ENCODE measurements at places on chromosomes 6 and 20. TPM values are rescaled to one million over a fixed set of nuclear protein-coding genes. Genes with fewer than 3 reads are reported as not detected.

Gene PRSS35
- total RNA-seq = 0.59 TPM

Gene HS3ST5
- total RNA-seq = 0.48 TPM

Gene KIFC1
- total RNA-seq = not detected

Gene VSX1
- not detected for total RNA-seq

Gene LRRC73
- total RNA-seq = 1.2 TPM

Gene RSPH9
- total RNA-seq = not detected

Gene TPD52L1
- 22.2 TPM for total RNA-seq

Gene C4B
- total RNA-seq = 50.5 TPM

Gene NKAPL
- total RNA-seq = not detected

Gene CYP24A1
- not detected for total RNA-seq

Gene CLDN20
- total RNA-seq = not detected

Gene HRH3
- not detected for total RNA-seq

Gene HCRTR2
- total RNA-seq = 0.21 TPM

Gene DLL1
- total RNA-seq = 19.7 TPM

Gene ZFP57
- total RNA-seq = not detected

Gene CFB
- 31.5 TPM for total RNA-seq

Gene TFAP2D
- not detected for total RNA-seq

Gene TRIM31
- not detected for total RNA-seq

Gene CTNNBL1
- total RNA-seq = 57.2 TPM

Gene SLC17A4
- not detected for total RNA-seq

Gene BPIFA2
- total RNA-seq = not detected

Gene GPX5
- not detected for total RNA-seq

Gene CALHM4
- not detected for total RNA-seq

Gene TCF15
- total RNA-seq = 1.0 TPM

Gene ADAM33
- total RNA-seq = 84.7 TPM

Gene ZSCAN23
- not detected for total RNA-seq

Gene GSTA3
- total RNA-seq = 0.98 TPM

Gene PAK5
- total RNA-seq = not detected

Gene SMIM28
- total RNA-seq = not detected

Measured in uterus (tissue), 4 donors.